ENCODE measurements at places on chromosomes 7 and 10. TPM values are rescaled to one million over a fixed set of nuclear protein-coding genes. Genes with fewer than 3 reads are reported as not detected.

- DNase-seq, result no peak
Measured at GRCh38 chr10:125166658-125167057, 6.3 kb upstream of the CTBP2 start.

GRCh38 chr7:20470082-20470481 lies 139.4 kb downstream of the ITGB8 start:
- no peak for DNase-seq

The ADIRF gene
- total RNA-seq, result 520 TPM

GRCh38 chr7:20217193-20217948 lies at the start of gene MACC1:
MACC1 (minus strand) TSS chr7:20217384; CDS start chr7:20161862, 55,522 bp downstream.
- DNase-seq, result no peak

- DNase-seq, result no peak
Measured at GRCh38 chr10:126321440-126321839, 66.8 kb downstream of the ADAM12 start.

DNA sequence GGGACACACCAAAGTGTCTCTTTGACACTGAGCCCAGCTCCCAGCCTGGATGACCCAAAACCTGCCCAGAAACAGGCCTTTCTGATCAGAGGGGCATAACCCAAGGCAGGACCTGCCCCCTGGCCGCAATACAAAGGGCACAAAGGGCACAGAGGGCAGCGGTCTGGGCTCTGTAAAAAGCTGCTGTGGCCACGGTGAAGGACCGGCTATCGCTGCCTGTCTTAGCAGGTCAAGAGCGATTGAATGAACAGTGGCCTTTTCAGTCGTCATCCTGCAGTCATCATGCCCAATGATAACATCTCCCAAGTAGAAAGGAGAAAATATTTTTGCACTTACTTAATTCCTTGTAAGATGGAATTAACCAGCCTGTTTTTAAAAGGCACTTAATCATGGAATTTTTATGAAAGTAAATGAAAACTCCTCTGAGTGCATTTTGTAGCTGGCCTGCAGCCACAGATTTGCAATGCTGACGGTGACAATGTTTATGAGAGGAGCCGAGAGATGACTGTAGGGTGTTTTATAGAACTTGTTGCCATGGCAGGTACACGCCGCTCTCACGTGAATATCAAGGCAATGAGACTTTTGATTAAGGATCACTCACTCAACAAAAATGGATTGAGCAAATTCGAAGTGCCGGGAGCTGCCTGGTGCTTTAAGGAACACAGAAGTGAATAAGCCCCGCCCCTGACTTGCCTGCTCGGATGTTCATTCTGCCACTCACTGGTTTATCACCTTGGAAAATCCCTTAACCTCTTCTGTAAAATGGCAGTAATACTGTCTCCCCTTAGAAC lies 47.3 kb upstream of the BHLHA15 start:
- no peak for DNase-seq

- DNase-seq, result no peak
Measured at GRCh38 chr7:142298009-142298408, 40.2 kb upstream of the PRSS58 start.

DNA sequence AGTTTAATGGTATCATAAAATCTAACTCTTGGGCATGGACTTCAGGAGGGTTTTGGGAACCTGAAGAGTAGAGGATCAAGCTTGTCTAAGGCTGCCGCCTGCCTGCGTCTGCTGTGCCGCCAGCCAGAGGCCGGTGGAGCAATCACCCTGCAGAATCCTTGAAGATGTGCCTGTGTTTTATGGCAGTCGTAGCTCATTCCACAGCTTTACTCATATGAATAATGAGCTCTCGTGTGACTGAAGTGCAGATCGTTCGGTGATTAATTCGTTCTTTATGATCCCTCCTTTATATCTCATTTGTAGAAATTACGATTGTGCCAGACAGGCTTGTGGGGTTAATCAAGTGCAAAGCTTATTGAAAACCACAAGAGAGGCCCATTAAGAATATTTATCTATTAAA lies 100.8 kb downstream of the ACTR3B start:
- DNase-seq, result no peak

The RBP4 gene
- 9.4 TPM for total RNA-seq

DNA sequence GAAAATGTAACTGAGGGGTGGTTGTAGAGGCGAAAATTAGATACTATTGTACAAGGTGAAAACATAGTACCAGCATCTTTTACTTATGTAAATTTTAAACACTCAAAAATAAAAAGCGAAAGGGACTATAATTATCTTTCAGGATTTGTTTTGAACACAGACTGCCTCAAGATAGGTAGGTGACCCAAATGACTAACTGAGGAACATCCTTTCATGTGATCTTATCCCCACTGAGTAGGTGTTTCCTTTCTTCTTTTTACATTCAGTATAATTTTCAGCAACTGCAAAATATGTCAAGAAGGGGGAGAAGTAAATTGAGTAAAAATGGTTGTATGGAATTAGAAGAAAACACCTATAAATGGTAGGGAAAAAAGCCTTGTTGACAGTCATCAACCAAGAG lies 236.7 kb downstream of the PHF14 start:
- no peak for DNase-seq

DNA sequence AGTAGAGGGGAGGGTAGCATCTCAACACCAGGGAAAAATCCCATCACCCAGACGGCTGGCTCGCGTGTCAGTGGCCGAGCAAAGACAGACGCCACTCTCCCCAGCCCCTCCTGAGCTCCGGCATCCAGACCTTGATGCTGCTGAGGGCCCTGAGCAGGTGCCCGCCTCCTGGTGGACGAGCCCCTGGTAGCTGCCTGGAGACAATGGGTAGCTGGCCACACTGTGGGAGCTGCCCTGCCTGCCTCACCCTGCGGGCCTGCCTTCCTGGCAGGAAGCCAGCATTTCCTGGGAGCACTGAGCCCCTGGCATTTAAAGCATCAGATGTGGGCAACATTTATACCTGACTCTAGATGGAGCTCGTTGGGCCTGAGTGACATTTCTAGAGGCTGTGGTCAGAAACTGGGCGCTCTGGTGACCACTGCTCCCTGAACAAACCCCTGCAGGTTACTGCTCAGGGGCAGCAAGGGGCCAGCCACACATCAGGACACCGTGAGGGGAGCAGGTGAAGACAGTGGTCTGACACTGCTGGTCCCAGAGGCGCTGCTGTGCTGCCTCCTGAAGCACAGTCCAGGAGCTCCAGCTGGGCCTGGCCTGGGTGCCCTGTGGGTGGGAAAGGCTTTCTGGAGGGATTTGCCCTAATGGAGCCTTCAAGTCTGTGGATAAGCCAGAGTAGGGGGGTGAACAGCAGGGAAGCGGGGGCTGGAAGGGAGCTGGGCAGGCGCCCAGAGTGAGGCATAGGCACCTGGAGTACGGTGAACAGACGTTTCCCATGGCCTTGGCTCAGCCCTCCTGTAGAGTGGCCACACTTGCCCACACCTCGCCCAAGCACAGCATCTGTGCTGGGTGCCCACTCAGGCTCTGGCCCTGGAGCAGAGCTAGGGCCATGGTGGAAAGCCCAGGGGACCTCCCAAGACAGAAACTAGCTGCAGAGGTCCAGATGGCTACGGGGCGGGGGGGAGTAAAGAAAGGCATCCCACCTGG lies 138.7 kb downstream of the MAPK8 start:
- DNase-seq, result peak; percentile 22
